Camera-type eye (tissue), 1 donor: ENCODE measurements at places on chromosomes 6 and 20. TPM values are rescaled to one million over a fixed set of nuclear protein-coding genes. Genes with fewer than 3 reads are reported as not detected.

The ZKSCAN4 gene
- total RNA-seq = 12.1 TPM

The PTCHD4 gene
- 10.0 TPM for total RNA-seq

The GLP1R gene
- 0.88 TPM for total RNA-seq

The CNKSR3 gene
- 12.1 TPM for total RNA-seq
